ENCODE measurements at places on chromosomes 12 and 14.

DNA sequence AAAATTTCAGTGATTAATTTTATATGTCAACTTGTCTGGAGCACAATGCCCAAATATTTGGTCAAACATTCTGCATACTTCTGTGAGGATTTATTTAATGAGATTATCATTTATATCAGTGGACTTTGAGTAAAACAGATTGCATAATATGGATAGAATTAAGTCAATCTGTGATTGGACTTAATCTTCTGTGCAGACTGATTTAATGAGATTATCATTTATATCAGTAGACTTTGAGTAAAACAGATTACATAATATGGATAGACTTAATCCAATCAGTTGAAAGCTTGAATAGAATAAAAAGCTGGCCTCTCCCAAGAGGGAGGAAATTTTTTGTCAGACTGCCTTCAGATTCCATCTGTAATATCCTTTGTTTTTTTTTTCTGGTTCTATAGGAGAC lies 1413.2 kb downstream of the LRFN5 start:
- DNase-seq = no peak

DNA sequence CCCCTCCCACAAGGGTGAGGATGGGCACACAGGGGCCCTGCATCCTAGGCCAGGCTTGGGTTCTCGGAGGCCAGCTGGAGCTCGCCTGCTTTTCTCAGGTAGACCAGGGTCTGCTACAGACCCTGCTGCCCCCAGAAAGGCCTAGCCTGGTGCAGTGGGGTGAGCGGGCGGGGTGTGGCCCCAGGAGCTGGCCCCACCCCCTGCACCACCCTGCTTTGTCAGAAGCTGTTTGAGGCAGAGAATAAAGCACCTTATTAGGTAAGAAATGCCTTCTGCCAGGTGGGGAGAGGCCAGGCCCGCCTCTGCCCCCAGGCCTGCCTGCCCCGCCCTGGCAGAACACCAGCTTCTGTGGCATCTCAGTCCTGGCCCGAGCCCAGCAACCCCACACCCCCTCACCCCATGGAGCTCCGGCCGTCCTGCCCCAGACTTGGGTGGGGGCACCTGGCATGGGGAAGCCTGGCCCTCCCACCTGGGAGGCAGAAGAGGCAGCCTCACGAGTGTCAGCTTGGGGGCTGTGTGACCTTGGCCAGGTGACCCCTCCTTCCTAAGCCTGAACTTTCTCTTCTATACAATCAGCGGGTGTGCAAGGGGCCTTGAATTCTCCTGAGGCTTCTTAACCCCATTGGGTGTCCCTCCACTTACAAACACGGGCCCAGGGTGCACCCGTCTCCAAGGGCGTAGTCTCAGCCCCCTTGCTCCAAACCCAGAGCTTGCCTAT lies 43.2 kb downstream of the KRT80 start:
- no peak for DNase-seq

- no peak for DNase-seq
Measured at GRCh38 chr12:3097836-3098235, 20.7 kb downstream of the TSPAN9 start.

DNA sequence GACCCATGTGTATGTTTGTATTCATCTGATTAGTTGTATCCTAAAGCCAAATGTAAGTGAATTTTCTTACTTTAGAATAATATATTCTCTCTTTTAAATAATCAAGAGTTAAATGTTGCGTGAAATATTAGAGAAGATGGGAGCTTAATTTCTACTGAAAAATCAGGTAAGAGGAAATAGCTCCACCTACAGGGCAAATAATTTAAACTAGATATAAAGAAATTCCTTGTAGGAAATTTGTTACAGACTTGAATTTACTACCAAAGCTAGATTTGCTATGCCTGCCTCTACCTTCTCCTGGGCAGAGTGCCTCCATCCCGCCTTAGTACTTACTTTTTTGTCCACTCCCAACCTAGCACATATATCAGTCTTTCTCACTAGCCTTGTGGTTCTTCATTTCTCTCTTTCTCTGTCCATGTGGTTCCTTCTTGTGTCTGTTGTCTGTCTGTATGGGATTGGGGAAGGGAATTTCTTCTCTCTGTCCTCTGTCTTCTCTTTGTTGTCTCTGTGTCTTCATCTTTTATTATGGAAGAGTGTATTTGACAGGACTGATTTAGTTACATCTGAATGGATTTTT lies 44.7 kb downstream of the PALS1 start:
- no peak for DNase-seq

GRCh38 chr12:54890339-54890738 lies 36.0 kb downstream of the MUCL1 start:
- no peak for DNase-seq

DNA sequence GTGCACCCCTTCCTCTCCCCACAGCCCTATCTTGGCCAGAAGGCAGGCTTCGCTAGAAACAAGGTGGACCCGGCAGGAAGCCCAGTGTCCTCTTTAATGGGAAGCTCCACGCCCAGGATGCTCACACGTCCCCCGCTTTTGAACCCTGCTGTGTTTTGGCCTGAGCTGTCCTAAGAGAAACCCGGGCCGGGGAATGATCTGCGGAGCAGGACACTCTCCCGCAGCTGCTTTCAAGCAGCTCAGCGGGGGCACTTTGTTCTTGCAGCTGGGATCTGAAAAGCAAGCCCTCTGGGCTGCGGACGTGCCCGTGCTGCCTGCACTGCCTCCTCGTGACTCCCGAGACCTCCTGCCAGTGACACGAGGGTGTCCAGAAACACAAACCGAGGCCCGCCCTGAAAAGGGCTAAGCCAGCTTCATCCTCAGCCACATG lies 30.0 kb downstream of the SCARB1 start:
- no peak for DNase-seq

GRCh38 chr14:61196792-61197191 lies 84.3 kb downstream of the TMEM30B start:
- no peak for DNase-seq

DNA sequence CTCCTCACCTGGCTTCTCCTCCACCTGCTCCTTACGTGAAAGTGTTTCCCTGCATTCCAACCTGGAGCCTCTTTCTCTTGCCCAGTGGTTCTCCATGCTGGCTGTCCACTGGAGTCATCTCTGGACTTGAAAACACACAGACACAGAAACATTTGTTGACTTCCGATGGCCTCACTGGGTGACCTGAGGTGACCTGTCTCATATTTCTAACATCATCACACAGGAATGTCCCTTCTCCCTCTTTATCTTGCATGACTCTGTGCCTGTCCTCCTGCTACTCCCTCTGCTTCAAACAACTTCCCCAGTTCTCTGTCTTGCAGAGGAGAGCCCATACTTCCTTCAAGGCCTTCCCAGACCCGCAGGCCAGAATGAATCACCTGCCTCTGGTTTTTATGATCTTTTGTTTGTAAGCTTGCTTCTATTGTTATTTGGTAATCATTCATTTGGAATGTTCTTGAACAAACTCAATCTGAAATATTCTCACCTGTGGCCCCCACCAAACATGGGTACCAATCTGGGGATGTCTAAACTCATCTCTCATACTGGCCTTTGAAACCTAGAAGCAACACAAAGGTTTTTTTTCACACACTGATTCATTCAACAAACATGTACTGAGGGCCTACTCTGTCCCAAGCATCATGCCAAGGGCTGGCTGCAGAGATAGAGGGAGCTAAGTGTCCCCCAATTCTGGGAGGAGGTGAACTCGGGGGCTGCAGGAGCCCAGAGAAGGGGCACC lies 9.7 kb upstream of the RIN3 start:
- no peak for DNase-seq

GRCh38 chr12:121723200-121723599 lies 10.6 kb downstream of the TMEM120B start:
- no peak for DNase-seq

DNA sequence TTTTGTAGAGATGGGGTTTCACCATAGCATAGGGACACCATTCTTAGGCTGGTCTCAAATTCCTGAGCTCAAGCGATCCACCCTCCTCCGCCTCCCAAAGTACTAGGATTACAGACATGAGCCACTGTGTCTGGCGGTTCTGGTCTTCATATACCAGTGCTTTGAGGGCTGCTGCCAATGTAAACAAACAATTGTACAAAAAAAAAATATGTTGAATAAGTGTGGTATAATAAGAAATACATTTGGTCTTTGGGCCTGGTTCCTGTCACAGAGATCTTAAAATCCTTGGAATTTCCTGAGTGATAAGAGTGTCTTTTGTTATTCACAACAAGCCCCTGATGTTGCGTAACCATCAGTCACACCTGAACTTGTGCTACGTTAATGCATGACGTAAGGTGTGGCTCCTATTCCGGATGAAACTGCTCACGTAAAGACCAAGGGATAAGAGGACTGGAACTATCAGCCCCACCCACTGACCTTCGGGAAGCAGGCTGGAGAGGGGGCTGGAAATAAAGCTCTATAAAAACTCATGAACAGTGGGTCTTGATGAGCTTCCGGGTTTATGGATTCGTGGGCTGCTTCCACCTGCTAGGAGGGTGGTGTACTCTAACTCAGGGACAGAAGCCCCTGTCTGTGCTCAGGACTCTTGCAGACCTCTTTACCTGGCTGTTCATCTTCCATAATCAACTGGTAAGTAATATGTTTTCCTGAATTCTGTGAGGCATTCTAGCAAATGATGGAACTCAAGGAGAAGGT lies 16.5 kb upstream of the RIMKLB start:
- no peak for DNase-seq

DNA sequence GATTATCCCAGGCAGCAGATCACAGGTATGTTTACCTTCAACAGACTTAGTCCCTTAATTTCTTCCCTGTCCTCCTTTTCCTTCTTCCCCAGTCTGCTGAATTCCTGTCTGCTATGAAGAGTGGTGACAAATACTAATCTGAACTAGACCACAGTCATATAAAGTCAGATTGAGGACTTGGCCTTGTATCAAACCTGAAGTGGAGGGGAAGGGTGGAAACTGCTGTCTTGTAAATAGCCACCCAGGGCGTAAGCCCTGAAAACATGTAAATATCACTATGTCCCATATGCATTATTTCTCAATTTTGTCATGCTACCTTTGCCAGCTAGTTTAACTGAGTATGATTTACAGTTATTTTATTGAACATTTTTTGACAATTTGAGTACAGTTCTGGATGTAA lies 368.0 kb downstream of the CCDC91 start:
- DNase-seq = no peak

DNA sequence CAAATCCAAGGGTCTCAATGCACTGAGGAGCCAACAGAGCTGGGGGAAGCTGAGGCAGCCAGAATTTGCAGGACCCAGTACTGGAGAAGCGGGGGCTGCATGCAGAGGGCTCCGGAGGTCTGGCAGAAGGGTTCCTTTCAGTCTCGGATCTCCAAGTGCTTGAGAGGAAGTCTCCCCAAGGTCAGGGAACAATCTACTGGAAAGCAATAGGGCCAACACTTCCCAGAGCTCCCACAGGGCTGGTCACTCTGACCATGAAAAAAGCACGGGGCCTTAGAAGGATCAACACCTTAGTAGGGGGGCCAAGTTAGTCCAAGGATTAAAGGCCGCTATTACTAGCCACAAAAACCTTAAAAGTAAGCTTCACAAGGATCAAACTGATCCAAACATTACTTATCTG lies 31.7 kb downstream of the SPPL3 start:
- no peak for DNase-seq

- DNase-seq = no peak
Measured at GRCh38 chr14:62599616-62600385, 445.5 kb downstream of the KCNH5 start.

GRCh38 chr14:90828642-90829487 lies 12.6 kb upstream of the TTC7B start:
- DNase-seq = no peak

GRCh38 chr12:132324173-132324572 lies 5.2 kb downstream of the GALNT9 start:
- no peak for DNase-seq

DNA sequence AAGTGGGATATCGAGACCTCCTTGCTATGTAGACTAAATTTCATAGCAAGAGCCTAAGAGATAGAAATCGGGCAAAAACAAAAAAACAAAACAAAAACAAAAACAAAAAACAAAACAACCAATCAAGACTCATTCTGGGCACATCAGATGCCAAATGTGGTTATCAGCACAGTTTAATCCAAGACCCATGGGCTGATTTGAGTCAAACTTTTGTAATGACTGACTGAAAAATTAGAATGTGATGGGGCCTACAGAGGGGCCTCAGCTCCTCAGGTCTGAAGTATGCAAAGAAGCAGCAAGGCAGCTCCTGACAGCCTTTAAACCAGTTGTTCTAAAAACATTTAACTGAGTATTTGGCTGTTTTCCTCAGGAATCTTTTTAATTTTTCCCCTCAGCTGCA lies 49.3 kb downstream of the SLC4A8 start:
- no peak for DNase-seq

DNA sequence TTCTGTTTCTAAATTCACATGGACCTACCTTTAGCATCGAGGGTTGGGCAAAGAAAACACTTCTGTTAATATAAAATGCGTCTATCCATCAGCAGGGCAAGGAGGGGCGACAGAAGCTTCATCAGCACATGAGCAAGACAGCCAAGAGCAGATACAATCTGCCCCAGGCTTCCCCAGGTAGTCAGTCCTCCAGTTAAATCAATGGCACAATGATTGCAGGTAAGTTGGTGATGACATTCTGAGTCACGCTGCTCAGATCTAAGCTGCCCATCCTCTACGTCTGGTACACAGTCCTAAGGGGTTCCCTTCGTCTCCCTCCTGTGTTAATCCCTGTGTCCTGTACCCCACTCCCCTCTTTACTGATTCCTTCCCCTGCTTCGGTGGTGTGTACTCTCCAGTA lies 38.8 kb downstream of the MAP3K9 start:
- no peak for DNase-seq

DNA sequence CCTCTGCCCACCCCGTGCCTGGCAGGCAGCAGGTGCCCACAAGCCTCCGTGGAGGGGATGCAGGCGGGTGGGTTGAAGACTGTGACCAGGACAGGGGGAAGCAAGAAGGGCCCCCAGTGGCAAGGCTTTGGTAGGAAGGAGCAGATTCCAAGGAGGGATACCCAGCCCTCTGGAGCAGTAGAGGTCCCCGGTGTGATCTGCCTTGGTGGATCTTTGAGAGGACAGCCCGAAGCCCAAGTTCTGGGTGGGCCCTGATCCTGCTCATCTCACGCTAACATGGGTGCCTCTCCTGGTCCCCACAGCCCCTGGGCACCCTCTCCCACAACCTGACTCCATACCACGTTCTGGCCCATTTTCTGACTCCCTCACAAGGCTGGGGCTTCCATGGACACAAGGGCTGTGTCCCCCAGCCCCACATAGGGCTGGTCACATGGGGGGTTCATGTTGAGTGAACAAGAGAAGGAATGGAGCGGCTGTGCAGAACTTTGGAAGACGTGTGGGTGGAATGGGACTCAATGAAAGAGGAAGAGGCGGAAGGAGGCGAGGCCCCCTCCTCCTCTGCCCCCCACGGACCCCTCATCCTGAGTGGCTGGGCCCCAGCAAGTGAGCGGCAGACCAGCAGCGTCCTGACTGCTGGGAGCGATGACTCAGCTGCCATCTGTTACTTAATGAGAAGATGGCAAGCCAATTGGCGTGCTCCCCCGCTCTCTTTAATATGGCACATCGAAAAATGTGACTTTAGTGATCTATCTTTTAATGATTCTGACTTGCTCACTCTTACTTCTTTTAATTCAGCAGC lies 77.0 kb upstream of the BCL11B start:
- DNase-seq = no peak
